Activated CD8-positive, alpha-beta T cell treated with anti-CD3 and anti-CD28 coated beads, Interleukin-2, amount 10 ng/mL, durations not matched to agents 7 days and 5 days (primary cell): ENCODE measurements at places on chromosomes 2 and 18.

DNA sequence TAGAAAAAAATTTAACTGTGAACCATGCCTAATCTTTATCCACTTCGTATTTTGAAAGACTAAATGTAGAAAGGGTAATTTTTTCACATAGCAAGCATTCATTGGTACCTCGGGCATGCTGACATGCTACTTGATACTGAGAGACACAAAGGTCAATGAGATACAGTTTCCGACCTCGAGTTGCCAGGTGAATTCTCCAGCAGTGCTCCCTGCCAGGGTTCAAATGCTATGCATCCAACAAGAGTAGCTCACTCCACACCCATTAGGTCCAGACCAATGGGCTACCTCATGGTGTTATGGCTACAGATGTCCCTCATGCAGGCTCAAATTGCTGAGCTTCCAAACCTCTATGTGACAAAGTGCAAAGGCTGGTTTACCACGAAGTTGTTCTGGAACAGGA, 305.8 kb downstream of the PIEZO2 start:
- no peak for DNase-seq

- DNase-seq: no peak
Observed at GRCh38 chr2:80858965-80859364, 554.4 kb upstream of the LRRTM1 start.

- DNase-seq: no peak
Observed at GRCh38 chr2:230317366-230317765, 9.6 kb upstream of the SP140L start.

- no peak for DNase-seq
Observed at GRCh38 chr2:184814421-184814820, 216.1 kb downstream of the ZNF804A start.

DNA sequence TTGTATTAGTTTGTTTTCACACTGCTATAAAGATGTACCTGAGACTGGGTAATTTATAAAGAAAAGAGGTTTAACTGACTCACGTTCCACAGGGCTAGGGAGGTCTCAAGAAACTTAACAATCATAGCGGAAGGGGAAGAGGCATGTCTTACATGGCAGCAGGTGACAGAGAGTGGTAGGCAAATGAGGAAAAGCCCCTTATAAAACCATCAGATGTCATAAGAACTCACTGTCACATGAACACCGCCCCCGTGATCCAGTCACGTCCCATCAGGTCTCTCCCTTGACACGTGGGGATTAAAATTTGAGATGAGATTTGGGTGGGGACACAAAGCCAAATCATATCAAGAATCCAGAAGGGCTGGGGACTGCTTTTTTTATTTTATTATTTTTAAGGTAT, 120.0 kb downstream of the GALNT14 start:
- no peak for DNase-seq

GRCh38 chr18:58135183-58135641, 91.2 kb downstream of the NEDD4L start:
- peak; percentile 48 for DNase-seq

DNA sequence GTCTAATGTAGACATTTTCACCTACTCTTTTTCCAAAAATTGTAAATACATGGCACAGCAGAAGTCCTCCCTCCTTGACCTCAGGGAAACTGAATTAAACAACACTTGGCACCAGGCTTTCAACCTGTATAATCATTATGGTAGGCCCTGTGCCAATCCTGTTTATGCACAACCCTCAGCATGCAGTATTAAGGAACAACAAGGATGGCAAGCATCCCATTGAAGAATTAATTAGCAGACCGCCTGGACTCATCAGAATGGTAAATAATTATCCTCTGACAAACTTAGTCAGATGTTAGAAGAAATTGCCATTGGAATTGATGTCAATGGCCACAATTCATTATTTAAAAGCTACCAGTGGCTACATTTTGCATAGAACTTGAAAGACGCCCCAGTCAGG, 66.3 kb upstream of the GALNT5 start:
- no peak for DNase-seq

GRCh38 chr2:105972246-105972645, 221.9 kb downstream of the UXS1 start:
- DNase-seq: no peak
